ENCODE measurements at places on chromosomes 7 and 10. TPM values are rescaled to one million over a fixed set of nuclear protein-coding genes. Genes with fewer than 3 reads are reported as not detected.

Gene SMKR1
- total RNA-seq = 8.9 TPM

Gene AUTS2
- not detected for total RNA-seq

Gene OIT3
- total RNA-seq = not detected

GRCh38 chr10:101095550-101096213, 33.9 kb downstream of the KAZALD1 start:
- H3K27ac ChIP-seq = no peak overlapping the region
- no peaks in the 10 kb centered on the region for H3K36me3 ChIP-seq
- DNase-seq = peak; percentile 68
- peaks cover 38% of the 10 kb centered on the region for H3K27me3 ChIP-seq
- H3K4me3 ChIP-seq = no peak overlapping the region

DNA sequence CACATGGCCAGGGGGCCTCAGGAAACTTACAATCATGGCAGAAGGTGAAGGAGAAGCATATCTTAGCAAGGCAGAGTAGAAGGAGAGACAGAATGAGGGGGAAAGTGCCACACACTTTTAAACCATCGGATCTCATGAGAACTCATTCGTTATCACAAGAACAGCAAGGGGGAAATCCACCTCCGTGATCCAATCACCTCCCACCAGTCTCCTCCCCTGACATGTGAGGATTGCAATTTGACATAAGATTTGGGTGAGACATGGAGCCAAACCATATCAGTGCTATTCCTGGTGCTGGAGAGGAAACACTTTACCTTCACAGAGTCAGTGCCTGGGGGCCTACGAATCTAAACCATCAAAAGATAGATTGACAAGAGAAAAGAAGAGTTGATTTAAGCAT, 61.8 kb downstream of the LGI1 start:
- no peaks in the 10 kb centered on the region for H3K4me1 ChIP-seq
- no peaks in the 10 kb centered on the region for H3K27me3 ChIP-seq
- DNase-seq = no peak
- no peak overlapping the region for H3K27ac ChIP-seq
- H3K36me3 ChIP-seq = no peaks in the 10 kb centered on the region

GRCh38 chr7:19296617-19297016, 151.4 kb upstream of the FERD3L start:
- H3K27ac ChIP-seq = no peak overlapping the region
- H3K36me3 ChIP-seq = no peaks in the 10 kb centered on the region
- no peak for DNase-seq
- no peaks in the 10 kb centered on the region for H3K4me1 ChIP-seq

DNA sequence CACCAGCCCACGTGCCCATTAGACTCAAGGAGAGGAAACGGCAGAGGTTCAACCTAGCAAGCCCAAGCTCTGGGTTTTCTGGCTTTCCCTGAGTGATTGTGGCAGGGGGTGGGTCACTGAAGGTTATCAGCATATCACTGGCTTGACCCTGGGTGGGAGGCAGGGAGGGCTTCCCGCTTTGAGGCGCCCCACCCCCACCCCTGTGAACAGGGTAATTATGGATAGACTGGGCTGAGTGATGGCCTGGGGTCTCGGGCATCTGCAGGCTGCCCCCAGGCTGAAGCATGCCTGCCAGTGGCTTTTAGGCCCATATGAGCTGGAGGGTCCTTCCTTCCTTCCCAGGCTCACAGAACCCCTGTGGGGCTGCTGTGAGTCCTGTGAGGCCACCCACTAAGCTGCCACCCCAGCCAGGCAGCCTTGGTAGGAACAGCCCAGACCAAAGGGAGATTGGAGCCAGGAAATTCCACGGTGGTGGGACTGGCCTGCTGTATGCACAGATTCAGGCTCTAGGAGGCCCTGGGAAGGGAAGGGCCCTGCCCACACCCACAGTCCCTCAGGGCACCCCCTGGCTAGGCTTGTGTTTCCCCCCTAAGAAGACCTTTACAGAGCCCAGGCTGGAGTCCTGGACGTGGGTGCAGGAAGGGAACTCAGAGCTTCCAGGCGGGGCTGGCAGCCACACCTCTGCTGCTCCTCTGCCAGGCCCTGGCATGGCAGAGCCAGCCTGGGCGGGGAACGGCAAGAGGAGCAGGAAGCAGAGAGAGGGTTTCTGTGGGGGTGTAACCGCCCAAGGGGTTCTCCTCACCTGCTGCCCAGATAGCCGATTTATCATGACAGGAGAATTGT, 33.1 kb downstream of the GPRIN2 start:
- H3K36me3 ChIP-seq = no peaks in the 10 kb centered on the region
- peaks cover 39% of the 10 kb centered on the region for H3K4me1 ChIP-seq
- H3K27me3 ChIP-seq = no peaks in the 10 kb centered on the region

GRCh38 chr10:119241066-119241465, 33.7 kb downstream of the GRK5 start:
- H3K36me3 ChIP-seq = no peaks in the 10 kb centered on the region
- no peaks in the 10 kb centered on the region for H3K4me1 ChIP-seq
- H3K27me3 ChIP-seq = no peaks in the 10 kb centered on the region
- DNase-seq = no peak
- no peak overlapping the region for H3K27ac ChIP-seq

GRCh38 chr10:128274938-128275337, 148.7 kb upstream of the MKI67 start:
- H3K27ac ChIP-seq = no peak overlapping the region
- no peaks in the 10 kb centered on the region for H3K36me3 ChIP-seq
- no peak for DNase-seq
- no peak overlapping the region for H3K4me3 ChIP-seq
- peaks cover 49% of the 10 kb centered on the region for H3K27me3 ChIP-seq

DNA sequence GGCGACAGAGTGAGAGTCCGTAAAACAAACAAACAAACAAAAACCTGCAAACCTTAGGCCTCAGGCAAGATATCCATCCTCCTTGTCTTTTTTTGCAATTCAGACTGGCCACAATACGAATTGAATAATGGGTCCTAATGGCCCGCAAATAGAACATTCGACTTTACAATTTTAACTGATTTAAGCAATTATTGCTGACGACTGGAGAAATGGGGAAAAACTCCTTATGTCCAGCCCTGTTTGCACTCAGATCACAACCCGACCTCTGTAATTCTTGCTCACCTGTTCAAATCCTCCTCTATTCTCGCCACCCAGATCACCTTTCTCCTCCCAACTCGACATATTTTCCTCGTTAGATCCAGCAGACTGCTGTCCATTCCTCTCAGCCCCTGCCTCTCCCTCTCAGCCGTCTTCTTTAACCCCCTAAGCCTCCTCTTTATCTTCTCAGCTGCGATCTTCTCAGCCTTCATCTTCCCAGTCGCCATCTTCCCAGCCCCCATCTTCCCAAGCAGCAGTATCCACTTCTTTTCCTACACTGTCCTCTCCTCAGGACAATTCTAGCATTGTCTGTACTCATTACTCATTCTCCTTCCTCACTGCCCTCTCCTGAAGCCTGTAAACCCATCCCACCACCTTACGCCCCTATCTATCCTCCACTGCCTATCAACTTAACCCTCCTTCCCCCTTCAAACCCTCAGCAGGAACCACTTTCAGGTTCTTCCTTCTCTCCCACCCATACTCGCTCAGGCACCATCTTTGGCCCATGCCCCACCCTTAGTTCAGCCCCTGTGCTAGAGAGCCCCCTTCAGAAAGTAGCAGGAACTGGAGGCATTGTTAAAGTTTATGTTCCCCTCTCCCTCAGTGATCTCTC, 61.8 kb downstream of the LRRC17 start:
- H3K4me3 ChIP-seq = no peak overlapping the region
- H3K36me3 ChIP-seq = no peaks in the 10 kb centered on the region
- H3K4me1 ChIP-seq = peaks cover 12% of the 10 kb centered on the region
- H3K27ac ChIP-seq = no peak overlapping the region
- no peaks in the 10 kb centered on the region for H3K27me3 ChIP-seq

GRCh38 chr10:117339578-117339977, 35.7 kb downstream of the PDZD8 start:
- H3K27me3 ChIP-seq = no peaks in the 10 kb centered on the region
- peaks cover 18% of the 10 kb centered on the region for H3K4me1 ChIP-seq
- H3K36me3 ChIP-seq = no peaks in the 10 kb centered on the region
- H3K4me3 ChIP-seq = no peak overlapping the region

DNA sequence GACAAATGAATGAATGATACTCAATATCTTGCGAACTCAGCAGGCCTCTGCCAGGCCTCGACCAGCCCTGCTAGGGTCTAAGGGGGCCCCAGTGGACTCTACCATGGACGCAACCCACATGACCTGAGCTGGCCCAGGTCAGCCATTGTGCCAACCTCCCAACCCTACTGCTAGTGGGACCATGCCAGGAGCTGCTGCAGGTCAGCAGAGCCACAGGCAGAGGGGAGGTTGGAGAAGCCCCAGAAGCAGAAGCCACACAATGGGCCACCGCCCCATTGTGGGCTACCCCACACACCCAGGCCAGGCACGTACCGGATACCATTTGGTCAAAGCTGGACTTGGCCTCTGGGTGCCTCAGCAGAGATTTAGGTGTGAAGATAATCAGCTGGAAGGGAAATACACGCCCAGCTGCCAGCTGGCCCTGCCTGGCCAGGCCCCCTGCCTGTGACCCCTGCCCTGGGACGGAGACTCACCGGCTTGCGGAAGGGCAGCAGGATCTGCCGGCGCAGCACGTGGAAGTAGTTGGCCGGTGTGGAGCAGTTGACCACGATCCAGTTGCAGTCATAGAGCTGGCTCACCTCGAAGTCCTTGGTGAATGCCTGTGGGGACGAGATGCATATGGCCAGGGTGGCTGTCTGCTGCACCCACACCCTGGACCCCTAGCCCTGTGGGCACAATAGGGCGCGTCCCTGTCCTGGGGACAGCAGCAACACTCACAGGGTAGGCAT, 24.5 kb downstream of the OGDHL start:
- H3K36me3 ChIP-seq = no peaks in the 10 kb centered on the region
- H3K27me3 ChIP-seq = peaks cover 9% of the 10 kb centered on the region
- H3K4me1 ChIP-seq = peaks cover 5% of the 10 kb centered on the region
- no peak for DNase-seq
- no peak overlapping the region for H3K27ac ChIP-seq

All from PC-9 (cell line).